ENCODE measurements at places on chromosomes 2 and 18.

DNA sequence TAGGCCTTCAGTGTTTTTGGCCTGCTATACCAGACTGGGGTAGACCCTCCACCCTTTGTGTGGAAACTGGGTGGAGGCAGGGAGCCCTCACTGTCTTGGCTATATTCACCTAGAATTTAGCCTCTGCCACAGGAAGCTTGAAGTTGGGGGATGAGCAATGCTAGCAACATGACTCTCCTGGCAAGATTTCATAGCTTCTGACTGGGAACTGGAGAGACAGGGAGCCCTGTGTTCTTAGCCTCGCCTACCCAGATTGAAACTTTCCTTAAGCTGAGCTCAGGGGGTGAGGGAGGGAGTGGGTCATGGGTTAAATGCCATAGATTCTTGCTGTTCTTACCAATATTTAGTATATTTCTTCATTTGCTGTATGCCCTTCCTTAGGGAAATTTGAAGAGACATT lies 46.8 kb upstream of the FAM98A start:
- no peak for DNase-seq

DNA sequence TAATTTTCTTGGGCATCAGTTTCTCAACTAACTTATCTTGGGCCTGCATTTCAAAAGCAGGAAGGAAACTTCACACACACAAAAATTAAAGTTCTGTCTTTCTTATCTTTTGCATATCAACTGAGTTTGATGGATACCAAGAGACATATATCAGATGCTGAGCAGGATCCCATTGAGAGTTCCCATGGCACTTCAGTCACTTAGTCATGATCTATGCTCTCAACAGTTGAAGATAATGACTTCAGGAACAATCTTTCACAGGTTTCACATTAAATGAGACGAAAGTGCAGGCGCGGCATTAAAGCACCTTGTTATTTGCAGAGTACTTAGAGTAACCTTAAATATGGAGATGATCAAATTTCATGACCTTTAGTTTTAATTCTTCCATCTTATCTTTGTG lies 2139.8 kb upstream of the CELF4 start:
- DNase-seq: no peak

DNA sequence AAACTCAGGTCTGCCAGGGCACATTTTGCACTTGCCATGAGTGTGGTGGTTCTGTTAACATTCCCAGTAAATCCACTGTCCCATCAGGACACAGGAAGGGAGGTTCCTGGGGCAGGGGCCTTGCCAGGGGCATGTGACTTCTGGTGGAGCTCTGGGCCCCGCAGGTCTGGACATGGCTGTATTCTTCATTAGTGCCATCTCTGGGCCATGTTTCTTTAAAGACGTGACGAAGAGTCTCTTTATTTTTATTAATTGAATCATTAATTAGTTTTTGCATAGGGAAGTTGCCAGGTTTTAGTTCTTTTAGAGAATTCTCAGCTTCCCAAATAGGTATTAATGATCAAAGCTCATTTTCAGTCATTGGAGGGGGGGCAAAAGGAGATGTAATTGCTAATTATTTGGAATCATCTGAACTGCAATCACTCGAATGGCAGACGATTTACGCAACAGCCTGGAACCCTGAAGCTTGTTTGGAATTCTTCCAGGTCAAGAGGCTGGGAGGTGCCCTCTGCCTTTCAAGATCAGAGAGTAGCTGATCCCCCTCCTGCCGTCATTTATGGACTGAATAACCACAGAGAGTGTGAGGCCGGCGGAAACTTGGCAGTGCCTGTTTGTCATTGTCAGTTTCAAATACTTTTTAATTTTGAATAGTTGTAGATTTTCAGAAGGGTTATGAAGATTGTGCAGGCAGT lies 106.2 kb downstream of the RTP5 start:
- DNase-seq: no peak

DNA sequence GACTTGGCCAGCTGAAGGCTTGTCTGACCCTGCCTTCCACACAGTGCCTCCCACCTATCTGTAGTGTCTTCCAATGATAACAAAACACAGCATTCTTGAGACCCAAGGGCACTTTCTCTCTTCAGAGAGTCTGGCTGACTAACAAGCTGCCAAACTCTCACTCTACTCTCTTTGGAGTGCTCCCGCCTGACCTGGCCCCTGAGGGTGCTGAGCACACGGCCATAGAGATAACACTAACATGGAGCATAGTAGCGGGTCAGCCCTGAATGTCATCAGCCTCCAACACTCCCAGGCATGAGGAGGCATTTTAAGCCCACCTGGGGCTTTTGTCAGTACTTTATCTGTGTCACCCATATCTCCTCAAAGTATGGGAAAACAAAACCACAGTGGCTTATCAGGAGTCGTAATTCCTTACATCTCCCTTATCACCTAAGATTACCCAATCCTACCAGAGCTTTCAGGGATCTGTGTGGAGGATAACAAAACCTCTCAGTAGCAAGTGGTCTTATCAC lies 160.3 kb upstream of the TCF4 start:
- no peak for DNase-seq

DNA sequence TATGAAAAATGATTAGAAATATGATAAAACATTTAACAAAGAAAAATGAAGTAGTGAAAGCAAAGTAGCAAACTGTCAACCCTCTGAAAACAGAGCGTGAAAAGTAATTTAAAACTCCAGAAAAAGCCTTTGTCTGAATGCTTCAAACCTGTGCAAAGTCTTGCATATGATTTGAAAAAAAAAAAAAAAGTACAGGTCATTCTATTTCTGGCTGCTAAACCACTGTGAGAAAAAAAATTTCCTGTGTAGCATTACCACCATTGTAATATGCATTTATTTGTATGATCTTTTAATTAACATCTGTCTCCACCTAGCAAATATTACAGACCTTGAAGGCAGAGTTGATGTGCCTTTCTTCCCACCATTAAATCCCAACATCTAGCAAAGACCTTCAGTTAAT lies 82.1 kb upstream of the CCDC68 start:
- DNase-seq: no peak

GRCh38 chr2:440403-440740 lies 152.5 kb upstream of the ALKAL2 start:
- no peak for DNase-seq

GRCh38 chr2:158928965-158929364 lies 39.5 kb upstream of the TANC1 start:
- no peak for DNase-seq

DNA sequence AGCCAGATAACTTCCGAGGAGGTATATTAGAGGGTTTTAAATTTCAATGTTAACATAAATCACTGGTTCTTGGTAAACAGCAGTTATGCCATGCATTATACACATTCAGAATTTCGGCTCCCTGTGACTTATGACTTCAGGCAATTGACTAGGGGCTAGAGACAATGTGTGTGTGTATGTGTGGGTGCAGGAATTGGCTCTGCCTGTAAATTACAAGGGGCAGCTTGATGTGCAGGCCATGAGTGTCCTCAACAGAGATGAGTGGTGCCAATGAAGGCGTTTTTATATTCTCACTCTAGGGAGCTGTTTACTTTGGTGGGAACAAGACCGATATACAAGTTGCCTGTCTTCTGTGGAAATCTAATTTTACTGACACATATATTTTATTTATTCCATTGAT lies 161.6 kb downstream of the CSRNP3 start:
- DNase-seq: no peak

- no peak for DNase-seq
Observed at GRCh38 chr2:189113963-189114362, 65.6 kb downstream of the COL5A2 start.

Measured in ascending aorta (tissue), 2 donors.